ENCODE measurements at places on chromosomes 5 and 9.

DNA sequence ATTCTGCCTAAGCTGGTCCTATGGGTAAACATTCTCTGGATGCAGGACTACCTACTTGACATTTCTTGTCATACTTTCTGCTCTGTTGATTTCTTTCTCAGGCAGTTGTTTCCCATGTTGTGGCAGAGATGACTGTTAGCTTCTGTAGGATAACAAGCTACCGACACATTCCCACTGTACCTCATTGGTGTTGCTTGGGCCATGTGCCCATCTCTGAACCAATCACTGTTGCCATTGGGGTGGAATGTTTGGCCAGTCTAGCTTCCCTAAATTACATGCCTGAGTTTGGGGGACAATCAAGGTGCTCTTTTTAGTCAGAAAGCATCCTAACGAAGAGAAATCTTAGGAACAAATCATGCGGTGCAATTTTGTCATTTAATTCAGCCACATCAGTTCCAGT is 212.0 kb downstream of the KDM4C start:
- no peak for DNase-seq

DNA sequence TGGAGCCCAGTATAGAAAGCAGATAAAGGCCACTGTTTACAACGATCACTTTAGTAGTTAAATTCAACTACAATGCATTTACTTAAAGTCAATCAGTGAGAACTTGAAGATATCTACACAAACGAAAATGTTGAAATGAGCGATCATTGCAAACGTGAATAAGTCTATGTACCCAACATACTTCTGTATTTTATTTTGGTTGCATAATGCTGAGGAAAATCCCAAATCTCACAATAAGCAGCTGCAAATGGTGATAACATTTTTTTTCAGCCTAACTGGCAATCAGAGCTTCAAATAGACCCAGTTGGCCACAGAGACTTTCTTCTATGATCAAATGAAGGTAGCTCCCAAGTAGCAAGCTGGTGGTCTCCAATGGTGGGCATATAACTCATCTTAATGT is 32.1 kb downstream of the PDGFRB start:
- no peak for DNase-seq

GRCh38 chr5:157993201-157993600 is 134.3 kb upstream of the CLINT1 start:
- DNase-seq = no peak

DNA sequence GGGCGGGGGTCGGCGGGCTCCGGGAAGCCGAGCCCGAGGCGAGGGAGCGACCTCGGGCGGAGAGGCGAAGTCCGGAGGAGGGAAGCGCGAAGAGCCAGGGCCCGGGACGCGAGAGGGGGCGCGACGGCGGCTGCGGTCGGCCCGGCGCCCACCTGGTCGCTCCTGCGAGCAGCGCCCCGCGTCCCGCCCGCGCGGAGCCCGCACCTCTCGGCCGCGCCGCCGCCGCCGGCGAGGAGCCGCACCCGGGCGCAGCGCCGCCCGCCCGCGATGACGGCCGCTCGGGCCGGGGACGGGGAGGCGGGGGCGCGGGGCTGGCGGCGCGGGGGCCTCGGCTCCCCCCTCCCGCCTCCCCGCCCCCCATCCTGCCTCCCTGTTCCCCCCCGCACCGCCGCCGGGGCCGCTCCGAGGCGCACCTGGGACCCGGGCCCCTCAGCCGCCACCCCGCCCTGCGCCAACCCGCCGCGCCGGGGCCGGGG is 2.6 kb downstream of the NR5A1 start:
- DNase-seq = no peak

DNA sequence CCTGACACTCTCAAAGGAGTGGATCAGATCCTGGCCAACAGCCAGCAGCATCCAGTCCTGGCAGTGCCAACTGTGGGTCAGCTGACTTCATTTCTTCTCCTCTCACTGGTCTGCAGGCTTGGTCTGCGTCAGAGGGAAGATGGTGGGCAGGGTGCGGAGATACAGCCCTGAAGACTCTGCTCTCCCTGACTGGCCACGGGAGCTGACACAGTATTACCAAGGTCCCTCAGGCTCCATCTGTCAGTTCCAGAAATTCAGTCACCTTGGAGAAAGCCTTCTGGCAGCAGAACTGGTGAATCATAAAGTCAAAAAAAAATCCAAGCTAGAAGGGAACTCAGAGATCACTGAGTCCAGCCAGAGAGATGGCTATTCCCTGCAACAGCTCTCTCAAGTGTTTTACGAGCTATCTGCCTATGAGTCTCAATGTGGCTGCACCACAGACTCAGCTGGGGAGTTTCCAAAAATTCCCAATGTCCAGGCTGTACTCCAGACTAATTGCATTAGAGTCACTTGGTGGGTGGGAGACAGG is 27.9 kb downstream of the C1QTNF2 start:
- no peak for DNase-seq

DNA sequence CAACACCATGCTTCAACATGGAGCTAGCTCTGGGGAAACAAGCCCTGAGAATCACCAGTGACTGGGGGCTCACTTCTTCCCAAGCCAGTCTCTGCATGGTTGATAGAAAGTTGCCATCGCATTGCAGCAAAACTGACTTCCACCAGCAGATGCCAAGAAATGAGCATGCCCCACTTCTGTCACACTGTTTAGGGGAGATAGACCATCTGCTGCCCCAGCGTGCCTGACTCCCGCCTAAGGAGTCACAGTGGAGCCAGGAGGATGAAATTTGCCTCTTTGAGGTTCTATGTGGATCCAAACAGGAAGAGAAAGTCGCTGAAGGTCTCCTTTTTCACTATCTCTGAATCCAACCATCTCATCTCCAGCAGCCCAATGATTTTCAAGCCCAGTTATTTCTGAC is 116.7 kb upstream of the SLIT3 start:
- DNase-seq = no peak

DNA sequence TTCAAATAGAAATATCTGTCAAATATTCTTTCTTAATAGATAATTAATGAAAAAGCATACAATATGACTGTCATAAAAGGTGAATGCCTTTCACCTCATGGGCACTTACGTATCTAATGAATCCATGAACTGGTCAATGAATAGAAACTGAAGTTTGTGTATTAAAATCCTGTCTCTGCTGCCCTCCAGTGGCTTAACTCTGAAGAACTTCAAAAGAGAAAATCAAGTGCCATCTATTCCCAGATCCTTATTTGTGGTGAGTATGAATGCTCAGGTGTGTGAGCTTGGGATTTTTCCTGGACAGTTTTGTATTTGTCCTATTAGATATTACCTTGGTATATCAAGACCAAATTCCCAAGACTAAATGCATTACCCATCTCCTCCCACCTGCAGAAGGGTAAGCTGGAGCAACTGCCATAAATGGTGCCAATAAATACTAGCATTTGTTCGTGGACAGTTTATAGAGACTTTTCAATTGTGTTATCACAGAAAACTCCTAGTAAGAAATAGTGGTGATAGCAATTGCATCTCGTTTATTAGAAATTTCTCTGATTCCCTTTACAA is 44.0 kb upstream of the SVEP1 start:
- DNase-seq = no peak

DNA sequence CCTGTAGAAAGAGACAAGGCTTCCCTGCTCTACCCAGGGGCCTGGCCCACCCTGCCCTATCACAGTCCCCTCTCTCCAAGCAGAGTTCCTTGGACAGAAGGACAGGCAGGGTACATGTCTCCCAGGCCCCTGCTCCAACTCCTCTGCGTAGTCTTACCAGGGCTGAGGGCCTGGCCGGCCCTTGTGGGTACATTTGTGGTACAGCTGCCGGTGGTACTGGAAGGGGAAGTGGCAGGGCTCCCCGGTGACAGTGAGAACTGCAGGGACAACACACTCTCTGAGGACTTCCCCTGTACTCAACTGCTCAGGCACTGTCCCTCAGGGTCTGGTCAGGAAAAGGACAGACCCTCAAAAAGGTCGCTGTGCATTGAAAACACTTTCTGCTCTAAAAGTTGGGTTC is 3.6 kb downstream of the F12 start:
- no peak for DNase-seq

DNA sequence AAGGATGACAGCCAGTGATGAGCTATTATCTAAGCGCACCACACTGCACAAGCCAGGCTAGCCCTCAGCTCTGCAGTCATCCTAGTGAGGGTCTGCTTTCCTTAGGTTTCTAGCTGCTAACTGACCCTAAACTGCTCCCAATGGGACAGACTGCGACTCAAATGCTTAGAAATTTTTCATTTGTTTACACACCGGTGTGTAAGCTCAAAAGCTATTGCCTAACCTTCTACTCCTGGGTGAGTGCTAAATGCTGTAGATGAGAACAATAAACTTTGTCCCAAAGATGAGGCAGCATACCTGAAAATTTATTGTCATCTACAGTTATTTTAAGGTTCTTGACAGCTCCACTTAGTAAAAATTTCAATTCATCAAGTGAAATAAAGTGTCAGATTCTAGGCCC is 311.4 kb downstream of the TMEM167A start:
- no peak for DNase-seq

DNA sequence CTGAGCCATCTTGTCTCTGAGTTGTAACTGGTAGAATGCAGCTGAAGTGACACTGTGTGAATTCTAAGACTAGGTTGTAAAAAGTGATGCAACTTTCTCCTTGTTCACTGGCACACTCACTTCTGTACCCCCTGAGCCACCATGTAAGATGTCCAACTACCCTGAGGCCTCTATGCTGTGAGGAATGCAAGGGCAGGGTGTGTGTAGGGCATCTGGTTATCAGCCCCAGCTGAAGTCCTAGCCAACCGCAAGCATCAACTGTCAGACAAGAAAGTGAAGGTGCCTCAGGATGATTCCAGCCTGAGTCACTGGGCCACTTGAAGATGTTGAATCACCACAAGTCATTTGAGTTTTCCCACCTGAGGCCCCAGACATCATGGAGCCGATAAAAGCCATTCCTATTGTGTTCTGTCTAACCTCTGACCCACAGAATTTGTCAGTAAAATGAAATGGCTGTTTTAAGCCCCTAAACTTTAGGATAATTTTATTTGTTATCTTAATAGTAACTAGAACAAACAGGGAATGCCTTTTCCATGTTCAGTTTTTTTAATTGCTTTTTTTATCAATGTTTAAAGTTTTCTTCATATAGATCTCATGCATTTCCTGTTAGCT is 18.7 kb upstream of the RHOBTB3 start:
- peak; percentile 34 for DNase-seq

DNA sequence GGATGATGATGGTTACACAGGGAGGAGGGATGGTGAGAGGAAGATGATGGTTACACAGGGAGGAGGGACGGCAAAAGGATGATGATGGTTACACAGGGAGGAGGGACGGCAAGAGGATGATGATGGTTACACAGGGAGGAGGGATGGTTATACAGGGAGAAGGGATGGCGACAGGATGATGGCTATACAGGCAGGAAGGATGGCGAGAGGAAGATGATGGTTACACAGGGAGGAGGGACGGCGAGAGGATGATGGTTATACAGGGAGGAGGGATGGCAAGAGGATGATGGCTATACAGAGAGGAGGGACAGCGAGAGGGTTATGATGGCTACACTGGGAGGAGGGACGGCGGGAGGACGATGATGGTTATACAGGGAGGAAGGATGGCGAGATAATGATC is 64.1 kb upstream of the FCN1 start:
- no peak for DNase-seq

DNA sequence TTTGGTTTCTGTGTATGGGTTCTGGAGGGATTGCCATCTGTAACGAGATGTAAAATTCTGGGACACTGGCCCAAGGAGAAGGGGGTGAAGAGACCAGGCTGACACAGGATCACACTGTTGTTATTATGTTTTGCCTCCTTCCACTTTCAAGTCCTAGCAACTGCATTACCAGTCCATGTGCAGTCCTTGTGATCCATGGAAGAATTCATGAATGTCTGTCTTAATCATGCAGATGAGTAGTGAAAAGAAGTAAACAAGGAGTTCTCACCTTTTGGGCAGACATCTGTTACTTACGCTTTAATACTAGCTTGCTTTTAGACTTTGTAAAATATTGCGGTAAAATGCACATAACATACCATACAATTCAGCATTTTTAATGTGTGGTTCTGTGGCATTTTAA is 18.3 kb downstream of the MEGF10 start:
- no peak for DNase-seq

GRCh38 chr5:159105145-159106053 is 5.7 kb upstream of the EBF1 start:
- DNase-seq = no peak

- no peak for DNase-seq
Observed at GRCh38 chr5:16970260-16970659, 34.2 kb upstream of the MYO10 start.

DNA sequence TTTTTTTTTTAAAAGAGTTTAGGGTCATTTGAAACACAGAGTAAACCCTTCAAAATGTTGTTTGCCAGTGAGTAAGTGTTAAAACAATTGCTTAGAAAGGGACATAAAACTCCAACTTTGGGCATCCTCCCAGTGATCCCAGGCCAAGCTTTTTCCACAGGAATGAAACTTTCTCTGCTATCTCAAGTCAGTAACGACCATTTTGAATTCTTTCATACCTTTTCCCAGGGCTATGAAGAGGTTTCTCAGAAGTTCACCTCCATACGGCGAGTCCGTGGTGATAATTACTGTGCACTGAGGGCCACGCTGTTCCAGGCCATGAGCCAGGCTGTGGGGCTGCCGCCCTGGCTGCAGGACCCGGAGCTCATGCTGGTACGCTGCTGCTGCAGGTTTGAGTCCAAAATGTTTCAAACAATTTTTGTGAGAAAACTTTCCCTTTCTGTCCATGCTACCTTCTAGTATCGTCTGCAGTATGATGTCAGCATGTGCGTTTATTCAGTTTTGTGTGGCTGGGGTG is 16.8 kb downstream of the OTULIN start:
- DNase-seq = no peak

DNA sequence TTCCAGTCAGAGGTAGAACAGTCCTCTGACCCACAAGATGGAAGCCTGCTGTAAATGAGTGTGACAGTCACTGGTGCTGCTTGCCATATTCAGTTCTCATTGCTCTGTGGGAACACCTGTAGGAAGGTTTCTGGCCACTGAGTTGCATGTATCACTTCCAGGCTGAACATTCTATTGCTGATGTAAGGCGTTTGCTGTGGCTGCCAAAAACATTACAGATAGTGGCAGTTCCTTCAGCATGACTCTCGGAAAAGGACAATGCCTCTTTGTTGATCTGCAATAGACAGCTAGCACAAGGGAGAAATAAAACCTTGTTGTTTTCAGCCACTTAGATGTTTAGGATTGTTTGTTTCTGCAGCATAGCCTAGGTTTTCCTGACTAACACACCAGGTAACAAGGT is 217.2 kb downstream of the AGTPBP1 start:
- no peak for DNase-seq

DNA sequence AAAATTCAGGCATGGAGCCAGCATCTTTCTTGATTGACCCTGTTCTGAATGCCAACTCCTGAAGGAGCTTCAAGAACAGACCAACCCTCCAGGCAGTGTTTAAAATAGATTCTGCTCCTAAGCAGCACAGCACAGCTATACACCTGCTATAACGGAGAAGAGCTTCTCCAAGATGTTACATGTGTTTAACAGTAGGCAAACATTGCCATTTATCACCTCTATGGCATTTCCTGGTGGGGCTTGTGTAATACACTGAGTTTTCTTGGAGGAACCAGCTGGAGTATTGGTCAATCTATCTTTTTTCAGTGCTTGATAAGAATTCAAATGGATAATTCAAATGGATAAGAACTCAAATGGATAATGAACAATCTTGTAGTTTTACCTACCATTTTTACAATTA is 615.1 kb downstream of the CDH12 start:
- no peak for DNase-seq

- no peak for DNase-seq
Observed at GRCh38 chr5:54589786-54590185, 72.2 kb downstream of the SNX18 start.

All from activated CD4-positive, alpha-beta T cell treated with anti-CD3 and anti-CD28 coated beads for 24 hours (primary cell).